HEK293T (cell line): ENCODE measurements at places on chromosomes 5 and 9.

- no peak for DNase-seq
Observed at GRCh38 chr5:53739111-53739510, 178.7 kb downstream of the NDUFS4 start.

GRCh38 chr5:2371419-2371710, 380.1 kb downstream of the IRX2 start:
- DNase-seq: no peak

DNA sequence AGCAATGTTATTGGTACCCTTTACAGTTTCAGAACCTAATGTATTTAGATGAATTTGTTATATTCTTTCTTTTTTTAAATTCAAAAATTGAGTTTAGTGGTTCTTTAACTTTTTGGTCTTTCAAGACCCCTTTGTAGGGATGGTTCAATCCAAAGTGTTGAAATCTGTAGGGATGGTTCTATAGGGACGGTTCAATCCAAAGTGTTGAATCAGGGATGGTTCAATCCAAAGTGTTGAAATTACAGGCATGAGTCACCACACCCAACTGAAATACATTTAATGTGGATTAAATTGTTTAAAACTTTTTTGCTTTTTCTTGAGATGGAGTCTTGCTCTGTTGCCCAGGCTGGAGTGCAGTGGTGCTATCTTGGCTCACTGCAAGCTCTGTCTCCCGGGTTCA, 30.6 kb downstream of the SNX2 start:
- DNase-seq: no peak

GRCh38 chr5:87751824-87752223, 339.1 kb upstream of the CCNH start:
- no peak for DNase-seq

DNA sequence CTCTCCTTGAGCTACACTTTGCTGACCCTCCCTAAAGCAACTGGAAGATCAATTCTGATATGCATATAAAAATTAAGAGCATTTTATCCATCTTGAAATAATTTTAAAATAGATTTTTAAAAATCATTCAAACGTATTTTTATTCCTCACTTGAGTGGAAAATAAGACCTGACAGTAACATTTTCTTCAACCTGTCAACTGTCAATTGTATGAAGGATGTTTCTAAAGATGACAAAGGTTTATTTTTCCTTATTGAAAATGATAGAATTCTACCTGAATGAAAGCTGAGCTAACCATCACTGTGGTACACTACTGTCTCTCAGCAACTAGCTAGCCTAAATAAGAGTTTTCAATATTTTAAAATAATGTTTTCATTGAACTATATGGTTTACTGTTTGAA, 7.0 kb downstream of the EFNA5 start:
- no peak for DNase-seq

- no peak for DNase-seq
Observed at GRCh38 chr9:69204849-69205248, 30.8 kb downstream of the TJP2 start.

DNA sequence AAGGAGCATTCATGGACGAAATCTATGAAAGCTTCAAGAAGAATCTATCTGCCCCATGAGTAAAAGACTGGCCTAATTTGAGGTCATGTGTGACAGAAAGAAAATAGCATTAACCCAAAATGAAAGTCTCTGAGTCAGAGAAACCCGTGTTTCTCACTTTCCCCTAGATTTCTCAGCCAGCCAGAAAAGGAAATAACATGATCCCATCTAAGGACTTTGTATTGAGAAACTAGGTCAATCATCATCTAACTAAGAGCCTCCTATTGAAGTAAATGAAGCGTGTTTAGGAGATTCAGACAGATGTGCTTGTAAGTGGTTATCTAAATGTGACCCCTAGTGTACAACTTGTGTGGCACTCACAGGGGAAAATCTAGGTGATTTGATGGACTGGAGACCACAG, 77.3 kb upstream of the ZNF366 start:
- no peak for DNase-seq
